ENCODE measurements at places on chromosomes 12 and 14.
A peak's percentile ranks its signal among the peaks of the same experiment; 100 is the strongest.

DNA sequence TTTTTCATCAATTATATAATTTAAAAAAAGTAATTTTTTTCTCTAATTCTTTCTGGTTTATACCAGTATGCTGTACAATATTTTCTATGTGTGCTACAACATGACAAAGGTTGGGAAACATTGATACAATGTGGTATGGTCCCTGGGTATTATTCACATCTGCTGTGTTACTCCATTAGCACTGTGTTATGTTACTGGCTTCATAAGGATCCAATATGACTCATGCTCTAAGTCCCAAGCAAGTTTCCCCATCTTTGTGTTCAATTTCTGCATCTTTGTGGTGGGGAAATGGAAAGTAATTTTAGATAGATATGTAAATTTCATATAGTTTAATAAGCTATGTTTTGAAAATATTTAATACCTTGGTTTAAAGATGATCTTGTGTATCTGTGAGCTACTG, 35.8 kb downstream of the FBXO33 start:
- DNase-seq, result no peak

- DNase-seq, result peak; percentile 80
These were observed 50.8 kb downstream of the TTLL5 start for GRCh38 chr14:75711796-75712211.

DNA sequence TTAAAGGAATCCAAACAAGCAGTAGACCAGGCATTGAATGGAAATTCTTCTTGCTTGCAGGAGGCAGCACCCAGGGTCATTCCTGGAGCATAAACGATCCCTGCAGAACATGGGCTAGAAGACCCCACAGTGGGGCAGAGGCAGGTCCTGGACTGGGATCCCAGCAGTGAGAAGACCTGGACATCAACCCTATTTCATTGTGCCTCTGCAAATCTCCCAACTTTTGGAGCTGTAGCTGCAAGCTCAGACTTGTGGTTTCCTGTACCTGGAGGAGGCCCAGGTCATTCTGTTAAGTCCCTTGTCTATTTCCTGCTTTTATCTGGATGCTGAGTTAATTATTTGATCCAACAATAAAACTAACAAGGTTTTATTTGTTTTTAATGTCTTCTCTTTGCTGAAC, 61.7 kb downstream of the CALM1 start:
- DNase-seq, result no peak

GRCh38 chr12:130825771-130826150, 13.3 kb downstream of the STX2 start:
- no peak for DNase-seq

GRCh38 chr12:94586589-94587259, 63.6 kb downstream of the TMCC3 start:
- DNase-seq, result no peak

DNA sequence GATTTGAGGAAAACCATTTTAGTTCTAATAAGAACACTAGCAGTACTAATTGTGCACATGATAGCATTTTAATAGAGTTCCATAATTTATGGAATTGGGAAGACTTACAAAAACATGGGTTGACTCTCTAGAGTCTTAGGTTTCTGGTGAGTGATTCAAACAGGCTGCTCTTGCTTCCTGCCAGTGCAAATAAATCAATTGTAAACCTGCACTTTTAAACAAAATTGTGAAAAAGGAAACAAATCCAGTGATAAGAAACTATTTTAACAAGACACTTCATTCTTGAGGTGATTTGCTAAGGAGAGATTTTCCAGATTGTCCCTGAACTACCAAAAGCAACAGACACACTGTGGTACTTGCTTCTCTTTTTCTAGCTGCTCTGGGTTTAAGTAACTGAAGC, 112.2 kb downstream of the CACNA1C start:
- no peak for DNase-seq

GRCh38 chr12:10119066-10119465, 10.9 kb downstream of the CLEC7A start:
- no peak for DNase-seq

- no peak for DNase-seq
These were observed 7.8 kb downstream of the AKT1 start for GRCh38 chr14:104787736-104788135.

GRCh38 chr12:44852483-44852882, 23.6 kb downstream of the NELL2 start:
- no peak for DNase-seq

DNA sequence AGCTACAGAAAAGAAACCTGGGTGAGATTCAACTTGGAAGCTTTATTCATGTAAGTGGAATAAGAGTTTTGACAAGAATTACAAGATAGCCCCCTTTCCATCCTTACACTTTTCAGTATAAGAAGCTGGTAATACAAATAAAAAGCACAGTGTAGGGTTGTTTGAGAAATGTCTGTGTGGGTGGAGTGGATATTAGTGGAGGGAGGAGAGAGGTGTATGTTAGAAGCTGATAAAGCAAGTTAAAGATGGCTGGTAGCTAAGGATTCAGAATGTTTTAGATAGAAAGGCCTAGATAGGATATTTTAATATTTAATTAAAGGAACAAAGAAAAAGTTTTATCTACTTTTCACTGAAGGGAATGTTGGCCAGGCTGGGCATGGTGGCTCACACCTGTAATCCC, 12.5 kb downstream of the CFAP54 start:
- DNase-seq, result no peak

DNA sequence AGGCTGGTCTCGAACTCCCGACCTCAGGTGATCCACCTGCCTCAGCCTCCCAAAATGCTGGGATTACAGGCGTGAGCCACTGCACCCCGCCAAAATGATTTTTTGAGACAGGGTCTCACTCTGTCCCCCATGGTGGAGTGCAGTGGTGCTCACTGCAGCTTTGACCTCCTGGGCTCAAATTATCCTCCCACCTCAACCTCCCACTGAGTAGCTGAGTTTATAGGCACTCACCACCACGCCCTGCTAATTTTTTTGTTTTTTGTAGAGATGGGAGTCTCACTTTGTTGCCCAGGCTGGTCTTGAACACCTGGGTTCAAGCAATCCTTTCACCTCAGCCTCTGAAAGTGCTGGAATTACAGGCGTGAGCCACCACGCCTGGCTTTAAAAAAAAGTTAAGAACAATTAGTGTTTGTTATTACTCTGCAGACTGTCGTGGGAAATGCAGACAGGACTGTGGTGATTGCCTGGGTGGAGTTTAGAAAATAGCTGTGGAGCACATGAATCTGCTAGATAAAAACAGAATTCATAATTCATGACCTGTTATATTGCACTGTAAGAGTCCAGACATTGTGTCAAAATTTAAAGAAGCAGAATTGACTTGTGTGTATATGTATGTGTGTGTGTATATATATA, 9.2 kb upstream of the COX6A1 start:
- no peak for DNase-seq

DNA sequence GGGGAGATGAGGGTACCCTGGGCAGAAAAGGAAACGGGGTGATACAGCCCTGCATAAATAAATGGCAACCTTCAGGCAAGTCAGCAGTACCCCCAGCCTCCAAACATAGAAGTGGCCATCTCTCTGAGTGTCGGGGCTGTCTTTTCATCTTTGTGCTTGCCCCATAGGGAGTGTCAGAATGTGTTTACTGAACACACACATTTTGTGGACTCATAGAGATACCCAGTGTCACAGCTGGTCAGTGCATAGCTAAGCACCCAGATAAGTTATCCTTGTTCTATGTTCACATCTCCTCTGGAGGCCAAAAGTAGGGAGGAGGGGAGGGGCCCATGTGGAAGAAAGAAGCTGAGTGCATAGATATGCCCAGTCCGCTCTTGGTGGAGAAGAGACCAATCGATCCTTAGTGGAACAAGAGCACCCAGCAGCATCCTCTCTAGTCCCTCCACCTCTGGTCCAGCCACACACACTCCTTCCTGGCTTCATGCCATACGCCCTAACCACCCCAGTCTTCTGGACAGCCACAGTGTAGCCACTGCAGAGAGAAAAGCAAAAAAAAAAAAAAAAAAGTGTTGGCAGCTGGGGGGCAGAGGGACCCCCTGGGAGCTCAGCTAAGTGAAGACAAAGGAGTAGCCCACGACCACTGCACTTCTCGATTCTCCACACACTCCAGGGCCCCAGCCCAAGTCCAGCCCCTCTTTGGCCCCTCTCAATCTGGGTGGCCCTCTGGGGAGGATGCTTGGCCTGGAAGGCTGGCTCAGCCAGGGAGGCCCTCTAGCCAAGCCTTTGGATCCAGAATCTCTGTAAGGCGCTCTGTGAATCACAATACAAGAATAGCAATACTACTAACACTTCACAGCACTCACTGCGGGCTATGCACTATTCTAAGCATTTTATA, 2.6 kb downstream of the ITGA7 start:
- no peak for DNase-seq

DNA sequence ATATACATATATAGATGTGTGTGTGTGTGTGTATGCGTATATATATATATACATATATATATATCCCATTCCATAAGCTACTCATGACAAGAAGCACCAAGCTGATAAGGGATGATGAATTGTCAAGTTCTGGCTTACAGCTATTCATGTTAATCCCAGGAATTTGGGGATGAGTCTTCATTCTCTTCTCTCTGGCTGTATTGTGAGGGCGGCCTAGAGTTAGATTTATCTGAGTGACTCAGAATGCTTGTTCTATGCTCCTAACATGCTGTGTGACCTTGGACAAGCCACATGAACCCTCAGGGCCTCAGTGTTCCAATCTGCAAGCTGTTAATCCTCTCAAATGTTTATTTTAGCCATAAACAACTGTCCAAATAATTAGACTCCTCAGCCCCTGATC, 749.0 kb downstream of the MED13L start:
- no peak for DNase-seq

DNA sequence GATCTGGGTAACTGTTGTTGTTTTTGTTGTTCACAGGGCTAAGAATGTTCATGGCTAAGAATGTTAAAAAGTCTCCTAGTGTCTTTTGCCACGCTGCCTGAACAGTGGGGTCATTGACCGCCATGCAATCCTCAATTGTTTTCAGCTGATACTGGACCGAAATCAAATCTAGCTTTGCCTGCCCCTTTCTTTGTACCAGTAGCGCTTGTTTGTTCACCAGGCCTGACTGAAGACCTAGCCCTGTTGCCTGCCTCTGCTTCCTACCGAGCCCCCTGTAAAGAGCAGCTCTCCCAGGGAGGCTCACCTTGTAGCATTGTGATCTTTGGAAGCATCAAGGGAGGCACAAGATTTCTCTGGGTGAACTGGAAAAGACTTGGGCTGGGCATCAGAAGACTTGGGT, 6.7 kb downstream of the PSEN1 start:
- no peak for DNase-seq

GRCh38 chr14:40318211-40318719, 886.0 kb upstream of the FBXO33 start:
- DNase-seq, result no peak

GRCh38 chr12:109192358-109192757, 76.0 kb downstream of the ACACB start:
- peak; percentile 11 for DNase-seq
